NCI-H2029 (cell line): ENCODE measurements at places on chromosomes 13 and 19.

DNA sequence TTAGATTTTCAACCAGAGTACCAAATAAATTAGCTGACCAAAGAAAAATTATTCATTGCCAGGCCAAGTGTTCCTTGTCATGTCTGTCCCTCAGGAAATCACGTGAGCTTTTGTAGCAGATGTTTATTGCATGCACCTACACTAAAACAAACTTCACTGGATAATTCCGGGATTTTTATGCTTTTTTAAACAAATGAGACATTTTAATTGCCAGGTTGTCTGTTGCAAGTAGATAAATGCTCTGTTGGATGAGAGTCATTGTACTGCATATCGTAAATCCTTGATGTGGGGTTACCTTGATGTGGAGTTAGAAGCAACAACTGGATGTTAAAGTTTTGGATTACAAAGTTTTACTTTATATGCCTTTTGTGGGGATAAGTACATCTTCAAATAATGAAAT is 1187.7 kb upstream of the PCDH9 start:
- DNase-seq, result no peak

GRCh38 chr13:49411353-49411752 is 32.5 kb downstream of the CAB39L start:
- no peak for DNase-seq

- DNase-seq, result no peak
Measured at GRCh38 chr13:20831254-20831653, 57.5 kb upstream of the EEF1AKMT1 start.

- DNase-seq, result no peak
Measured at GRCh38 chr13:33145667-33146066, 129.4 kb downstream of the KL start.

DNA sequence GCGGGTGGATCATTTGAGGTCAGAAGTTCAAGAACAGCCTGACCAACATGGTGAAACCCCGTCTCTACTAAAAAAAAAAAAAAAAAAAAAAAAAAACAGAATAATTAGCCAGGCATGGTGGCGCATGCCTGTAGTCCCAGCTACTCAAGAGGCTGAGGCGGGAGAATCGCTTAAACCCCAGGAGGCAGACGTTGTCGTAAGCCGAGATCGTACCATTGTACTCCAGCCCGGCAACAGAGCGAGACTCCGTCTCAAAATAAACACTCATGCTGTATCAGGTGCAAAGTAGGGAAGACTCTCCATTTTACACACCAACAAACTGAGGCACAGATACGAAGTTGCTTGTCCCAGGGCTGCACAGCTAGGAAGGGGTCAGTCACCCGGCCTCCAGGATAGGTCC is 15.6 kb downstream of the TLE6 start:
- DNase-seq, result peak; percentile 15

DNA sequence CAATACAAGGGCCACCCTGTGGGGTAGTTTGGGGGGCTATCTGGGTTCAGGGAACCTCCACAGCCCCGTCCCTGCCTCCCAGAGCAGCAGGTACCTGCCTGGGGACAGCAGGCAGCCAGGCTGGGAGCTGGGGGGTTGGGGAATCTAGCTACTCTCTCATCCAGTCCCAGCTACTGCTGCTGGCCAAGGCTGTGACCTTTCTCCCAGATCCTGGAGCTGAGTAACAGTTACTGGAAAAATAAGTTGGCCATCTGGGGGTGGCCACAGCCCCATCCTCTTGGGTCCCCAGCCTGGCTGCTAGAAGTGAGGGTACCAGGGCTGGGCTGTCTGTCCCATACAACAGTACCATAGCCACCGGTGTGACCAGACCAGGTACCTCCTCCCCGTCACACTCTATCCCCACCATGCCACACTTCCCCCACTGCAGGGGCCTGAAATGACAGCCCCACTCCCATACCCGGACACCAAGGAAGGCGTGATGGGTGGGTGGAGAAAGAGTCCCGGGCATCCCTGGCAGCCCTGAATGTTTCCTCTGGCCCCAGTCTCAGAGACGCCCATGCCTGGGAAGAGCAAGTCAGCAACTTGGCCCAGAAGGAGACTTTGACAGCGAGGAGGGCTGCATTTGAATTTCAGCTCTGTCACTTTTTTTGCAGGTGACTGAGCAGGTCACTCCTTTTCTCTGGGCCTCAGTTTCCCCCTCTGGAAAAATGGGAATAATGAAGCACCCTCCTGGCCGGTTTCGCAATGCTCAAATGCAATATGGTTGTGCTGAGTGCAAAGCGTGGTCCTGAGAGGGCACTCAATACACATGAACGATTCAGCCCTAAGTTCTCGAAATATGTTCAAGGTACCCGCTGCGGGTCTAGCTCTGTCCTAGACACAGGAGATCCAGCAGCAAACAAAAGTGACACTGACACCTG is 30.7 kb upstream of the NFIC start:
- no peak for DNase-seq

- DNase-seq, result no peak
Measured at GRCh38 chr13:23455401-23456185, 22.1 kb upstream of the SACS start.

GRCh38 chr19:31352296-31352781 is 3.1 kb upstream of the TSHZ3 start:
- no peak for DNase-seq

DNA sequence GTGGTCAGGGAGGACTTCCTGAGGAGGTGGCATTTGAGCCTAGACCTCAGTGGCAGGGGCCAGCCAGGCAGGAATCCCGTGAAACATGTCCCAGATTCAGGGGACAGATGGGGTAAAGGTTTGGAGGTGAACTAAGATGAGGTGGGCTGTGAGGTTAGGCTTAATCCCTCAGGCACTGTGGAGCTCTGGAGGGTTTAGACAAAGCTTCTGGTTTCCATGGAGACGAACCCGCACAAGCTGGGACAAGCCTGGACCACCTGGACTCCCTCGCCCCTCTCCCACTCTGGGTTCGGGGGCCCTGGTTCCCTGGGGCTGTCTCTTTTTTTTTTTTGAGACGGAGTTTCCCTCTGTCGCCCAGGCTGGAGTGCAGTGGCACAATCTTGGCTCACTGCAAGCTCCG is 15.7 kb downstream of the TJP3 start:
- no peak for DNase-seq

GRCh38 chr13:75704927-75705288 is 68.8 kb downstream of the LMO7 start:
- peak; percentile 15 for DNase-seq

- DNase-seq, result no peak
Measured at GRCh38 chr13:46530084-46530935, 22.7 kb upstream of the LRCH1 start.

- DNase-seq, result peak; percentile 90
Measured at GRCh38 chr19:861756-862580, 2.5 kb downstream of the CFD start.
